Thoracic aorta (tissue), 2 donors: ENCODE measurements at places on chromosomes 4 and X. TPM values are rescaled to one million over a fixed set of nuclear protein-coding genes. Genes with fewer than 3 reads are reported as not detected.

DNA sequence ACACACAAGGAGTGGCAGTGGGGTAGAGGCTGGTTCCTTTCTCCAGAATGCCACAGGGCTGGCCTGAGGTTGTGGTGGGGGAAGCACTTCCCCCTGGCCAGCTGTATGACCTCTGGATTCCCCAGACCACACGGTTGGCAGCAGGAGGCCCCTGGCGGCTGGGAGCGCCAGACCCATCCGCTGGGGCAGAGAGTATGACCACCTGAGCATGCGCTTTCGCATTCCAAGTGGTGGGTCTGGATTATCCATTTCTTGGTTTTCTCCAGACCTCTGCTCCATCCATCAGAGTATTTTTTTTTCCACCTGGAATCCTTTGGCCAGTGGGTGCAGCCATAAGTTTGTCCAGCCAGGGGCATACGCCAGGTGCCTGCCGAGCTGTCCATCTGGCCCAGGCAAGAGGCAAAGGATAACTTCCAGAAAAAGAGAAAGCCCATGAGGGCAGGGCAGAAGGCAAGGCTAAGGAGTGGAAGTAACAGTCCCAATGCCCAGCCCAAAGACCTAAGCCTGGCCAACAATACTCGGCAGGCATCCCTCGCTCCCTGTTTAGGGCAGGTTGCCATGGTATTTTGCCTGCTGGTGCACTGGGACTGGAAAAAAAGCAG, 39.3 kb downstream of the NHSL2 start:
- no peak for DNase-seq

DNA sequence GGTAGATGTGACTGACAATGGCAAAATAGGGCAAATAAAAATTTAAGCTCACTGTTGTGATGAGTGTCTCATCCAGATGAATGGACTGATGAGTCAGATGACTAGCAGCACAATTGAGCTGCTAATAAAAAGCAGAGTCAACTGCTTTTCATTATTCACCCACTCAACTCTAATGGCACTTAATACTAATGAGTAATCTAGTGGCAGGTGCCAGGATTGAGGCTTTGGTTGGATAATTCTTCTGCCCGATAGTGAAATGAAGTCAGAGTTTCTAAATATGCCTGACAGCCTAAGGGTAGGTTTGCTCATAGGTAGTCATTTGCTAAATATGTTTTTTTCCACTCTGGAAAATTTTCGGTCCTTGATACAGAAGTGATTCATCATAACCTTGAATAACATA, 10.4 kb downstream of the OGT start:
- DNase-seq, result no peak

DNA sequence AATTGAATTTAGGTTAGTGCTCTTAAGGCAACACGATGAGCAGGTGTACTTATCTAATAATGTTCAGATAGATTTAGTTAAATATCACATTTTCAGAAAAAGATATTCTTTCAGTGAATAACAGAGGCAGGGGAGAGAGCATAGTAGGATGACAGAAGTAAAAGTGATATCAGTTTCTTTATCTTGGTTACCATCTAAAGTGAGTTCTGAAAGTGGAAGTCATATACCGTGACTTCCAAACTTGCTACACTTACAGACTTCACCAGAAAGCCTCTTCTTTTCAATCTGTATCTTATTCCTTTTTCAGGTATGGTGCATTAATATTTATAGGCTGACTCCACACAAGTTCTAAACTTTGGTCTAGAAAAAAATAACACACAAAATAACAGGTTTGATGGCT, 124.9 kb downstream of the POU4F2 start:
- DNase-seq, result no peak

GRCh38 chrX:151510203-151510602, 53.3 kb upstream of the PASD1 start:
- DNase-seq, result no peak

DNA sequence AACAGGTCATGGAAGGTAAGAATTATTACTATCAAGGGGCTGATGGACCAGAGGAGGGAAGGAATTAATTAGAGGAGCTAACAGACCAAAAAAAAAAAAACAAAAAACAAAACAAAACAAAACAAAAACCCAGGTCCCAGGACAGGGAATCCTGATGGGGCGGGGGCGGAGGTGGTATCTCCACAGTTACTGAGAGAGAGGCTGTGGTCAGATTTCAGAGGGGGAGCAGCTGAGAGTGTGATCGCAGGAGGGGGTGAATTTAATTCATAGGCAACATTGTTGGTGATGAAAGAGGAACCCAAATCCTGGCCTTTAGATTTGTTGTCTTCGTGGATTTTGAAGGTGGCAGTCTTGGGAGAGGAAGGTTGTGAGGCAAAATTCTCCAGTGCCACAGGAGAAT, 389.4 kb downstream of the UNC5C start:
- no peak for DNase-seq

DNA sequence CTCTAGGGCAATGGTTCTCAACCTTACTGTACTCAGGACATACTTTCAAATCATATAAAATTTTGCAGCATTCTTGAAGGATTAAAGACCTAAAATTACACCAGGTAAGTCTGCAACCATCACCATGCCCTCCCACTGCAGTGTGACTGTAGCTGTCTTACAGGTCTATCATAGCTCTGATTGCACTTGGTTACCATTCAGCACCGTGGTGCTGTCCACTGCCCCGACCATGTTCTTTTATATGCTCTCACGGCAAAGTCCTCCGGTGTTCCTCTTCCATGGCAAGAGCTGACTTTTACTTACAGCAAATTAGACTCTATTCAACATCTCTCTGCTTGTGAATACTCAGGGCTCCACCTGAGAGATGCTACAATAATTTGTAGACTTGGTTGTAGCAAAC, 11.5 kb downstream of the CRMP1 start:
- DNase-seq, result no peak

- no peak for DNase-seq
Measured at GRCh38 chr4:150962245-150962644, 52.8 kb downstream of the LRBA start.

- DNase-seq, result no peak
Measured at GRCh38 chr4:89364541-89364940, 56.9 kb upstream of the GPRIN3 start.

DNA sequence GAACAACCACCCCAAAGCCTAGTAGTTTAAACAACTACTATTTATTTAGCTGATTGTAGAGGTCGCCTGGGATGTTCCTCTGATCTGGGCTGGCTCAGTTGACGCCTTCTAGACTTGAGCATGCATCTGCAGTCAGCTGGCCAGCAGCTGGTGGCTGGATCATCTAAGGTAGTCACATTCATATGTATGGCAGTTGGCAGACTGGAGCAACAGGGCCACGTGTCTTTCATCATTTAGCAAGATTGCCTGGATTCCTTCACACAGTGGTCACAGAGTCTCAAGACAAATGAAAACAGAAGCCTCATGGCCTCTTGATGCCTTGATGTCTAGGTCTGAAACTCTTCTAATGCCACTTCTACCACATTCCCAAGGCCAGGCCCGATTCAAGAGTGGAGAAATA, 220.6 kb upstream of the S100G start:
- no peak for DNase-seq

GRCh38 chr4:8837181-8837841, 34.3 kb downstream of the HMX1 start:
- DNase-seq, result no peak

GRCh38 chrX:21740329-21741274, 17.3 kb downstream of the SMPX start:
- no peak for DNase-seq

DNA sequence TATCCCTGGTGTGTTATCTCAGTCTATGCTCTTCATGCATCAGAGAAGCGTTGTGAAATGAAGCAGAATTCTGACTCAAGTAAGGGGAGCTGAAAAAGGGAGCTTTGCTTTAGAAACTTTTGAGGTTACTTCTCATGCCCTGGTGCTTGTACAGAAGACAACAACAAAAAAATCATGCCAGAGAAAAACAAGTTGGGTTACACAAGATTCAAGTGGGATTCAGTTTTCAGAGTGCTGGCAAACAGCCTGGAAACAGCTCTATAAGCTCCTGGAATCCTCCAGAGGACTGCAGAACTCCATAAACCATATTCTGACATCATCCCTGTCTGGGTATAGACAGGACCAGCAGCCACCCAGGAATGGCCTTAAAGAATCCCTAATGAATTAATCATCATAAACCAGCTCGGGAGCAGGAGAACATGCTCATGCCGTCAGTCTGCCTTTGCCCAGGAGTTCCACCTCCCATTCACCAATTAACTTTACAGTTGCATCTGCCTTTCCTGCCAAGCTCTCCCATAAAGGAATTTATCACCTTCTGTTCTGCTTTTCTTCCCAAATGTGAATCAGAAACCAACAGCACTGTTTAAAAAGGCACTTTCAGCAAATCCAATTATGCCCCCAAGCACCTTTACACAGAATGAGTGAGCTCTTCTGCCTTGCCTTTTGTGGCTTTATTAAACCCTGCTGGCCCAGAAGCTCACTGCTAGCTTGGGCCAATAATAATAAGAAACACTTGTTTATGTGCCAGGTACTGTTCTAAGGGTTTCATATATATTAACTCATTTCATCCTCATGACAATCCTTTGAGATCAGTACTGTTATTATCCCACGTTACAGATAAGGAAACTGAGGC, 54.5 kb upstream of the FBXW7 start:
- DNase-seq, result no peak

GRCh38 chr4:89837993-89838390, 1.0 kb upstream of the SNCA start:
- no peak for DNase-seq

DNA sequence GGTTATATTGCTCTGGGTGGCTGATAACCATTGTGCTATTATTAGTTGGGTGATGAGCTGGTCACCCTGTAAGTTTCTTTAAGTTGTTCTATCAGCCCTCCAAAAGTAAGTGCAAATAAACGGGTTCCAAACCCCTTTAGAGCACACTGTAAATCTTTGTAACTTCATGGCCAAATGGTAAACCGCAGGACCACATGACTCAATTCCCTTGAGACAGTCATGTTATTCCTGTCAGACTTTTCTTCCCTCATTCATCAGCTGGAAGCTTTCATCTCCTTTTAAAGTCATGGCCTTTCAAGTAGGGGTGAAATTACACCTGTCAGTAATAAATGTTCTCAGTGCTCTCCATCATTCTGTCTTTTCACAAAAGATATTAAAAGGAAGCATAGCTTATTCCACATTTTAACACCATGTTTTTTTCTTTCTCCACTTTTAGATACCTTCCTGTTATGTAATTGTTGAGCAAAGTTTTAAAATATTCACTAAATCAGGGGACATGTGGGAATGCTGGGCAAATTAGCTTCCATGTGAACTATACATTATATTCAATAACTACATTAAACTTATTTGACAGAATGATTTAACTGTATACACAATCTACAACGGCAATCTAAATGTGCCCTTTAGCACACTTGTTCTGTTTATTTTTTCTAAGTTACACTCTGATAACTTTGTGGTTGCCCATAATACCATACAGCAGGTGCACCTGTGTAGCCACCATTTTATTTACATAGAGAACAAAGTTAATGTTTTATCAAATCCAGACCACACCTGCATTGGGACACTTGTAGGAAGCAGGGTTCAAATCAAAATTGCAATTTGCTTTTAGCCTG, 275.5 kb downstream of the CFAP299 start:
- no peak for DNase-seq

DNA sequence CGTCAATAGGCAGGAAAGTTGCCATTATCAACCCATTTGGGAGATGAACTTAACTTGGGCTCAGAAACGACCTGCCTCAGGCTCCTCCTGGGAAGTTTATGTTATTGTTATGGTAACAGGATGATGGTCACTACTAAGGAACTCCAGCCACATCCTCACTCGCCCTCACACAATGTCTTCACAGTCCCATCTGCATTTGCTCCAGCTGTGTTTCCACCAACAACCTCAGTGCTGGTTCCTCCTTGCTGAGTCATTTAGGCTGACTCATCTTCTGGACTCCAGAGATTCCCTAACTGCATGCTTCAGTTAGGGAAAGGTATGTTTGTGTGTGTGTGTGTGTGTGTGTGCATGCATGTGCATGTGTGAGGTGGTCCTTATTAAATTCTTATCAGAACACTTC, 293.4 kb upstream of the BOD1L1 start:
- DNase-seq, result peak; percentile 16

GRCh38 chr4:145179281-145179860, 1.0 kb downstream of the OTUD4 start:
- no peak for DNase-seq

GRCh38 chr4:87069037-87069742, 134.4 kb downstream of the AFF1 start:
- DNase-seq, result no peak

DNA sequence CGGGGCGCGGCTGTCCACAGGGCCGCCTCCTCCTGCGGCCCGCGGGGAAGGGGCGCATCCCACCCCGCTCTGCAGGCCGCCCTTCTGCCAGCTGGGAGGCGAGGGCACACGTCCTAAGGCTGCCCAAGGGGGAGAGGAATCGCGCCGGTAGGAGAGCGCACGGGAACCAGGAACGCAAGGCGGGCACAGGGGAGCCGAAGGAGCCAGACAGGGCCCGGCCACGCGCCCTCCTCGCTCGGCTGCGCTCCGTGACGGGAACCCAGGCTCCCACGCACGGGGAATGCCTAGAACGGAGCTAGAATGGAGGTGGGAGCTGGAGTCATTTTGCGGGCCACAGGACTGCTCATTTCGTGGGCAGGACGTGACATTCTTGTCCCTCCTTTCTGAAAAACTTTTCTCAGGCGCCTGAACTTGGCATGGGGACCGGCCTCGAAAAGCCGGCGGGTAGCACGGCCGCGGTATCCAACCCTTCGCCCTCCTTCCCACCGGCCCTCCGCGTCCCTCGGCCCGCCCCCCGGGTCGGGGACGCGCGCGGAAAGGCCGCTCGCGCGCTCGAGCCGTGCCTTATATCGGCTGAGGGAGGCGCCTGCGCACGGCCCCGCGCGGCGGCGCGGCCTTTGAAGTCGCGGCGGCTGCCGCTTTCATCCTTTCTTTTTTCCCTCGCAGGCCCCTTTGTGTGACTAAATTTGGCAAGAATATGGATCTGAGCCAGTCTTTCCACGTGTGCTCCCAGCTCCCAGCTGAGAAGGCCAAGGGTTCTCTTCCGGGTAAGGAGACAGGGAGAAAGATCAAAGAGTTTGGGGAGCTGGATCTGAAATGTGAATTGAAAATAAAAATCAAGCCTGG, 4.2 kb upstream of the LEF1 start:
- no peak for DNase-seq

DNA sequence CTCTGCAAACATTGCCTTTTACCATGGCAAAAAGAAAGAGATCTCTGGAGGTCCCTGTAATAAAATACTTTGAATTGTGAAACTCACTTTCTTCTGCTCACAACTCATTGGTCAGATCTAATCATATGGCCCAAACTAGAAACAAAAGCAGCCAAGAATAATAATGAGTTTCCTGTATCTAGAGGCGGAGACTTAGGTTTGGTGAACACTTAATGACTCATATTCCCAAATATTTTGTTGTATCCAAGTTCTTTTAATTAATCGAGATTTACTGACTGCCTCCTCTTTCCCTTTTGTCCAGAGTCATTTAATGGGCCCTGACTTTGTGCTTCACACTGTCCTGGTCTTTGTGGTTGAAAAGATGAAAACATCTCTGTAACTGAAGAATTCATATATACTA, 190.6 kb downstream of the CCSER1 start:
- no peak for DNase-seq

GRID2 gene
- total RNA-seq, result 0.28 TPM

IRAK1 gene
- total RNA-seq, result 83.9 TPM

MAGEA12 gene
- not detected for total RNA-seq

XKRX gene
- total RNA-seq, result 0.14 TPM

CXCL1 gene
- total RNA-seq, result 0.68 TPM

NXF2 gene
- not detected for total RNA-seq

UBE2K gene
- total RNA-seq, result 28.8 TPM

STAP1 gene
- total RNA-seq, result 0.78 TPM

AFAP1 gene
- 40.1 TPM for total RNA-seq

PTTG2 gene
- total RNA-seq, result 10.7 TPM
